ENCODE measurements at places on chromosomes 2 and 18. TPM values are rescaled to one million over a fixed set of nuclear protein-coding genes. Genes with fewer than 3 reads are reported as not detected.

REEP1 gene
- 1.3 TPM for total RNA-seq

LIMS4 gene
- total RNA-seq, result 0.88 TPM

POTEJ gene
- not detected for total RNA-seq

GYPC gene
- not detected for total RNA-seq

OTOF gene
- 0.12 TPM for total RNA-seq

DCTN1 gene
- total RNA-seq, result 140 TPM

SCYGR4 gene
- not detected for total RNA-seq

SLC25A52 gene
- total RNA-seq, result not detected

SCN9A gene
- 5.1 TPM for total RNA-seq

C1QL2 gene
- 0.18 TPM for total RNA-seq

EIF4E2 gene
- total RNA-seq, result 249 TPM

SERPINB11 gene
- not detected for total RNA-seq

GALR1 gene
- total RNA-seq, result not detected

DNAJB2 gene
- total RNA-seq, result 40.9 TPM

Data from A549 treated with CpdA at 1 μM for 4 hours (cell line).